Natural killer cell (primary cell): ENCODE measurements at places on chromosomes 2 and 18. TPM values are rescaled to one million over a fixed set of nuclear protein-coding genes. Genes with fewer than 3 reads are reported as not detected.

MBP gene
- 344 TPM for total RNA-seq

GPAT2 gene
- total RNA-seq: 2.3 TPM

RIT2 gene
- not detected for total RNA-seq

BOLL gene
- total RNA-seq: not detected

IL36G gene
- not detected for total RNA-seq

SCYGR4 gene
- total RNA-seq: not detected

RBMS1 gene
- total RNA-seq: 132 TPM

DNA sequence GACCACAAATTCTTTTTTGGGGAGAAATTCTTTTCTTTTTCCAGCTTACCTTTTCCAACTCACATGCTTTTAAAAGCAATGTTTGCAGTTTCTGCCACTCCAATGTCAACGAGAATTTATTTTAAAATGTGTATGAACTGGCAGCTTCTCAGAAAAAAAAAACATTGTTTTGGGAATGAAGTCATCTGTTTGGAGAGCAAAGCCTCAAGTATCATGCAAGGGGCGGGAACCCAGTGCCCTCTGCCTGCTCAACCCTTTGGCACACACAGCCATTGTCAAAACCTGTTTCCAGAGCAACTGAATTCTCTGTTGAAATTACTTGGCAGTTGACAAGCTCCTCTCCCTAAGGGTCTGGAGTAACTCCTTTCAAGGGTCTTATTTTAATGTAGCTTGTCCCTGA is 128.5 kb downstream of the QPCT start:
- H3K36me3 ChIP-seq: no peaks in the 10 kb centered on the region
- H3K4me1 ChIP-seq: no peaks in the 10 kb centered on the region
- no peak for DNase-seq
- no peaks in the 10 kb centered on the region for H3K27me3 ChIP-seq

- H3K27me3 ChIP-seq: no peaks in the 10 kb centered on the region
- no peak for DNase-seq
- H3K4me1 ChIP-seq: no peaks in the 10 kb centered on the region
- no peak overlapping the region for H3K27ac ChIP-seq
- no peaks in the 10 kb centered on the region for H3K36me3 ChIP-seq
These were observed 101.0 kb upstream of the DNAJC10 start for GRCh38 chr2:182615036-182615435.

DNA sequence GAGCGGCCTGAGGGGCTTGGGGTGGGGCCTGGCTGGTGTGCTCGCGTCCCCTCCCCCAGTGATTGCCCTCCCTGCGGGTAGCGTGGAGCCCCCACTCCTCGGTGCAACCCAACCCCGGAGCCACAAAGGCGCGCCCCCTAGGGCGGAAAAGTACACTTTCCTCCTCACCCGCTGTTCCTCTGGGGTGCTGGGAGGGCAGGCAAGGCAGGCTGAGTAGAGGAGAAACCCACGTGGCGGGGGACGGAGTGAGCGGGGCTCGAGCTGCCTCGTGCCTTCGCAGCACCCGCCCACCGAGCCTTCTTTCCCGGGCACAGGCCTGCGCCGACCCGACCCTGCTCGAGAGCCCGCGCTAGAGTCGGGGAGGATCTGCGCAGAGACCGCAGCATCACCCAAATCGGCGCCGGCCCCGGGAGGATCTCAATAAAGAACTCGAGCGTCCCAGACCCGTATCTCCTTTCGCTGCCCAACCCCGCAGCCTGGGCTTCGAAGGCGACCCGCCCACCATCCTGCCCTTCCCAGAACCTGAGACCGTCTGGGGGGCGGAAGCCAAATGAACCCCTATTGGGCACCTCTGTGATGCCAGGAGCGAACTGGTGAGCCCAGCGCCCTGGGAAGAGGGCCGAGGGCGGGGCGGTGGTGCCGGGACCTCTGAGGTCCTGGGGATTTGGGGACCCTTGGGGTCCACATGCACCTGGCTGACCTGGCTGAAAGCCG is 1.5 kb downstream of the UCN start:
- peak; percentile 52 for DNase-seq
- H3K27me3 ChIP-seq: peaks cover 11% of the 10 kb centered on the region
- peaks cover 20% of the 10 kb centered on the region for H3K4me1 ChIP-seq
- H3K4me3 ChIP-seq: peak overlapping the region; percentile 26
- peaks cover 4% of the 10 kb centered on the region for H3K36me3 ChIP-seq

DNA sequence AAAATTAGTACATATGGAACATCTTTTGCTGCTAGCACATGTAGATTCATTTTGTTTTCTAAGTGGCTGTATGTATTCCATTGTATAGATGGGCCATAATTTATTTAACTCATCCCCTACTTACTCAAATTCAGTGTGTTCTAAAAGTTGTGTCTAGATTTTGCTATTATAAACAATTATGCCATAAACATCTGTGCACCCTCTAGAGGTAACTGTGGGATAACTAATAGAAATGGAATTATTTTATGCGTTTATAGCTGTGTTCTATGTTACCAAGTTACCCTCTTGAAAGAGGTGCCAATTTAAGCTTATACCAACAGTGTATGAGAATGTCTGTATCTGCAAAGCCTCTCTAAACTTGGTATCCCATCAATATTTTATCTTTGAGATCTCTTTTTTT is 100.4 kb downstream of the MMADHC start:
- no peaks in the 10 kb centered on the region for H3K36me3 ChIP-seq
- no peaks in the 10 kb centered on the region for H3K4me1 ChIP-seq
- no peak overlapping the region for H3K27ac ChIP-seq
- H3K27me3 ChIP-seq: no peaks in the 10 kb centered on the region
- no peak overlapping the region for H3K4me3 ChIP-seq
- DNase-seq: no peak

DNA sequence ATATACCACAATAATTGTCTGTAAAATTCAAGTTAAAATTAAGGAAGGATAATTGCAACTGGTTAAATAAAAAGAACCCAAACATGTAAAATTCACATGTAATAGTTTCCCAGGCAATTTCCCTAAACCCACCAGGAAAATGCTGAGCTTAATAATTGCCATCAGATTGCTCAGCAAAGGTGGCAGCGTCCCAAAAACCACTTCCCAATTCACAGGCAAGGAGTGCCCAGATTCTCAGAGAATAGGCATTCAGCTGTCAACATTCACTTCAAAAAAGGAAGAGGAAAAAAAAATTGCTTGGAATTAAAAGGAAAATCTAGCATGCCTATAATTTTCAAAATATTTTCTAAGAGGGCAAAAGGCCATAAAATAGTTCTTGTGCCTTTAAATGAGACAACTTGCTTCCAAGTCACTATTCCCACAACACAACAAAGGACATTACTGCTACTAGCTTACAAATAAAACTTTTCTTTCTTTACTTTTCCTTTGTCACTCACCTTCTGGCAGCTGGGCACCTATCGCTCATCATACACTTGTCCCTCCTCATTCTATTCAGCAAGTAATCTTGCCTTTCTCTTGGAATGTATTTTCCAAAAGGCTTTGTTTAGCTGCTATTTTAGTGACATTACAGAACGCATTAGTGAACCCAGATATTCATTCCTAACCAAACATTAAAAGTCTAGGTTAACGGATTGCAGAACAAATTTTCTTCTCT is 15.2 kb downstream of the SRBD1 start:
- H3K27ac ChIP-seq: no peak overlapping the region
- no peaks in the 10 kb centered on the region for H3K27me3 ChIP-seq
- H3K4me3 ChIP-seq: no peak overlapping the region
- no peaks in the 10 kb centered on the region for H3K4me1 ChIP-seq
- DNase-seq: no peak

DNA sequence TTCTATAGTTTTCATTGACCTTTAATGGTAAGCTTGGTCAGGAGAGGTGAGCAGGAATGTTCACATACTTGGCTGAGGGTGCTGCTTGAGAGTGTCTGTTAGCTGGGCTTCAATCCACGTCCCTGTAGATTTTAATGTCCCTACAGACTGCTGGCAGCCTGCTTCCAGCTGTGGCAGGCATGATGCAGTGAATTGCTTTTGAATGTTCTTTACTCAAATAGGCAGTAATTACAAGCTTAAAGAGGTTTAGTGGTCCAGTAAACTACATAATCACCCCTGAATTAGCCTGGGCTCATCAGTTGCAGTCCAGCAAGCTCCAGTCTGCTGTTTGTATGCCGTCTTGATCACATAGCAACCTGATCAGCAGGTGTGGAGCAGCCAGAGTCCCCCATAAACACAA is 102.1 kb downstream of the MEIS1 start:
- no peaks in the 10 kb centered on the region for H3K27me3 ChIP-seq
- DNase-seq: no peak
- no peaks in the 10 kb centered on the region for H3K4me1 ChIP-seq
- H3K4me3 ChIP-seq: no peak overlapping the region
- no peaks in the 10 kb centered on the region for H3K36me3 ChIP-seq

DNA sequence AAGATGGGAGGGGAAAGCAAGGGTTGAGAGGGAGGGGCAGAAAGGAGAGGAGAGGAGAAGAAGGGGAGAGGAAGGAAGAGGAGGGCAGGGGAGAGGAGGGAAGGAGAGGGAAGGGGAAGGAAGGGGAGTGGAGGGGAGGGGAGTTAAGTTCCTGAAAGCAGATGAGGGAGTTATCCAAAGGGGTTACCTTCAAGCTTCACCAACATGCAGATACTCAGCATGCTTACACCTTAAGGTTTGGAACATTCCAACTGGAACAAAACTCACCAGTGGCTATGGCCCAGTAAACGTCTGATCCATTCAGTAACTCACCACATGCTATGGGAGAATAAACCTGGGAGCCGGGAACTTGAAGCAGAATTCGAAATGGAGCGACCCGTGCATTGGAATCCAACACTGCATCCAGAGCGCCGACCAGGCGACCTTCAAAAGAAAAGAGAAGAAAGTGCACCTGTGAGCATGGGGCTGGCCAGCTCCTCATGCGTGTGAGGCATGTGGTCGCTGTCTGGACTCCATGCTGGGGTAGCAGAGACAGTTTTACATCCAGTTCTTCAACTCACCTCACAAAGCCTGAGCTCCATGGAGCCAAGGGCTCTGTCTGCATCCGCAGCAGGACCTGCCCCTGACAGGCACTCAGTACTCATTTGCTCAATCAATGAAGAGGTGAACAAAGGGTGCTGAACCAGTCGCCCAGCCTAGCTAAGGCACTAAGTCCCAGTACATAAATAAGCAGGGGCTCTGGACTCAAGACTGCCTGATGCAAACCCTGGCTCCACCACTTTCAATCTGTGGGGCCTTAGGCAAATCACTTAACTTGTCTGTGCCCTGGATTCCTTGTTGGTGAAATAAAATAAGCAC is 61.0 kb downstream of the TBC1D8 start:
- no peak overlapping the region for H3K27ac ChIP-seq
- no peaks in the 10 kb centered on the region for H3K4me1 ChIP-seq
- no peaks in the 10 kb centered on the region for H3K36me3 ChIP-seq

GRCh38 chr2:238776003-238776760 is 71.7 kb upstream of the TWIST2 start:
- no peaks in the 10 kb centered on the region for H3K27me3 ChIP-seq
- no peaks in the 10 kb centered on the region for H3K4me1 ChIP-seq
- no peak overlapping the region for H3K4me3 ChIP-seq

DNA sequence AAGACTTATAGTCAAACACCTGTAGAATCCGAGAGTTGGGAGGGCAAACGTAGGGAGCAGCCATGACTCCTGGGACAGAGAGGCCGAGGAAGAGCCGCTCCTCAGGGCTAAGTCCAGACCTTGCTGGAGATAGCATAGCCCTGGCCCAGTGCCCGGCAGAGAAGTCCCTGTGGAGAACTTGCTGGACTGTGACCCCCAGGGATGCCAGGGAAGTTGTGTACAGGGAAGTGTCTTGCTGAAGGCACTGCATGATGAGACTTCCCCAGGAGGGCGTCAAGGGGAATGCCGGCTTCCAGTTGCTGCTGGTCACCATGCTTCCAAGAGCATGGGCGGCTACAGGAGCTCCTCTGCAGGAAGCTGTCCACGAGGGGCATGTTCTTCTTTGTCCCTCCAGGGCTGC is 8.6 kb upstream of the CNDP1 start:
- H3K27me3 ChIP-seq: no peaks in the 10 kb centered on the region
- no peak for DNase-seq
- peaks cover 12% of the 10 kb centered on the region for H3K36me3 ChIP-seq
- no peak overlapping the region for H3K4me3 ChIP-seq

DNA sequence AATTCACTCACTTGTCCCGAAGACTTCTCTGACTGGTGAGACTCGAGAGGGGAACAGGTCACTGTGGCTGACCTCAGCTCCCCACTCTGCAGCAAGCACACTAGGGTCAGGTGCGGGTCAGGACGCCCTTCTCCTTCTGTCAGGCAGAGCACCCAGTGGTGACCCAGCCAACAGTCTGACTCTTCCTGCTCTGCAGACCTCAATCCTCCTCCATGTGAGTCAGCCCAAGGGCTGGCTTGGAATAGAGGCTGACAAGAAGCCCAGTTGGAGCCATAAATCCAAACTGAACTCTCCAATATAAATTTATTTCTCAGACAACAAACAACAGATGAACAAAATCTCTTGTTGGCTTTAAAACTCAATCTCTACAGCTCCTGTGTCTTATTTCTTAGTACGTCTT is 253.1 kb downstream of the SH3BP4 start:
- H3K27ac ChIP-seq: no peak overlapping the region
- no peaks in the 10 kb centered on the region for H3K4me1 ChIP-seq
- no peak overlapping the region for H3K4me3 ChIP-seq
- no peaks in the 10 kb centered on the region for H3K36me3 ChIP-seq

DNA sequence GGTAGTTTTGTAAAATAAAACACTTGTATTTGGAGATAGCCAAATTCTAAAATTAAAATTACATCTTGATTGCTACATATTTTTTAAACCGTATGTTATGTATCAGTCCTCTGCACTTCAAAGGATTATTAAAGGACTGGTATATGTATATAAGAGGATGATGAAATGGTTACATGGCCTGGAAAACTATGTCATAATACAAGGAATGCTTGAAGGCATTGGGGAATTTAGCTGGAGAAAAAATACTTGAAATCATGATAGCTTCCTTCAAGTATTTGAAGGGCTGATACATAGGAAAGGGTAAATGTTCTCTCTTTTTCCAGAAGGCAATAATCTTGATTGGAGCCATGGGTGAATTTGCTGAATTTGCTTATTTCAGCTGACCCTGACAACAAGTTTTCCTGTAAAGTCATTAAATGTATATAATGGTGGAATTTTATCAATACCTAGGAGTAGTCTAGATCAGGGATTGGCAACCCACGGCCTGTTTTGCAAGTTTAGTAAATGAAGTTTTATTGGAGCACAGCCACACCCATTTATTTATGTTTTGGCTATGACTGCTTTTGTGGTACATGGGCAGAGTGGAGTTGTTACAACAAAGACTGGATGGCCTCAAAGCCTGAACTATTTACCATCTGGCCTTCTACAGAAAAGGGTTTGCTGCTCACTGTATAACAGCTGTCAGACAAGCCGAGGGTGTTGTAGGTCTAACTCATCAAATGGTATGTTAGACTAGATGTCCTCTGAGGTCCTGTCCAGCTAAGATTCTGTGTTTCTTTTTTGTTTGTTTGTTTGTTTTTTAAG is 34.4 kb downstream of the ACYP2 start:
- H3K27ac ChIP-seq: no peak overlapping the region
- no peak for DNase-seq
- H3K4me3 ChIP-seq: no peak overlapping the region
- no peaks in the 10 kb centered on the region for H3K27me3 ChIP-seq
